AG08395 (cell line): ENCODE measurements at places on chromosomes 3 and 15.

DNA sequence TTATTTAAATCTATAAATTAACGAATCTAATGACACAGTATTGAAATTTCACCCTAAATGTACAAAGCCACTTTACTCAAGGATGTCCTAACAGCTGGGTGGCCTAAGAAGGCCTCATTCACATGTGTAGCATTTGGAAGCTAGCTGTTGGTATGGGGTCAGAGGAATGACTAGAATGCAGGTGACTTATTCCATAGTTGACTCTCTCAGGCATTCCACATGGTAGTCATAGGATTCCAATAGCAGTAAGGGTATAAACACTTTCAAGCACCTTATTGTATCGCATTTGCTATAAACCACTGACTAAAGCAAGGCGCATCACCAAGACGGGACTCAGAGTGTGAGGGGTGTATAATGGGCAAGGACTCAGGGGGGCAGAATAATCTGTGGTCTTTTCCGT is 294.8 kb upstream of the EPHA3 start:
- DNase-seq: no peak

GRCh38 chr3:88661433-88661824 is 446.0 kb upstream of the EPHA3 start:
- DNase-seq: no peak

- peak; percentile 29 for DNase-seq
Measured at GRCh38 chr15:31001702-31002101, 10.3 kb upstream of the MTMR10 start.

DNA sequence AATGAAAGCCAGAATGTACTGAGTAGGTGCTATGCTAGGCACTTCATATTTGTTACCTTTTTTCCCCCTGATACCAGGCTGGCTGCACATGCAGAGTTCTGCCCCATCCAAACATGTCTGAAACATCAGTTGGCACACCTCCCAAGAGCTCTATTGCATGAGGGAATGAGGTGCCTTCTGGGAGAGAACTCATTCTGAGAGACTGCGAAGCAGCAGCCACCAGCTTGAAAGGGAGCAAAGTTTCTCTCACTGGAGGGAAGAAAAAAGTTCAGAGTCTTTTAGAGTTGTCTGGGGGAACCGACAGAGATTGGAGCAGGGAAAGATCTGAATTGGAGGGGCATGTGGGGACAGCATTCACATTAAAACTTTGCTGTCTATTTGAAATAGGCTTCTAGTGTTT is 84.1 kb downstream of the AGBL1 start:
- peak; percentile 7 for DNase-seq

DNA sequence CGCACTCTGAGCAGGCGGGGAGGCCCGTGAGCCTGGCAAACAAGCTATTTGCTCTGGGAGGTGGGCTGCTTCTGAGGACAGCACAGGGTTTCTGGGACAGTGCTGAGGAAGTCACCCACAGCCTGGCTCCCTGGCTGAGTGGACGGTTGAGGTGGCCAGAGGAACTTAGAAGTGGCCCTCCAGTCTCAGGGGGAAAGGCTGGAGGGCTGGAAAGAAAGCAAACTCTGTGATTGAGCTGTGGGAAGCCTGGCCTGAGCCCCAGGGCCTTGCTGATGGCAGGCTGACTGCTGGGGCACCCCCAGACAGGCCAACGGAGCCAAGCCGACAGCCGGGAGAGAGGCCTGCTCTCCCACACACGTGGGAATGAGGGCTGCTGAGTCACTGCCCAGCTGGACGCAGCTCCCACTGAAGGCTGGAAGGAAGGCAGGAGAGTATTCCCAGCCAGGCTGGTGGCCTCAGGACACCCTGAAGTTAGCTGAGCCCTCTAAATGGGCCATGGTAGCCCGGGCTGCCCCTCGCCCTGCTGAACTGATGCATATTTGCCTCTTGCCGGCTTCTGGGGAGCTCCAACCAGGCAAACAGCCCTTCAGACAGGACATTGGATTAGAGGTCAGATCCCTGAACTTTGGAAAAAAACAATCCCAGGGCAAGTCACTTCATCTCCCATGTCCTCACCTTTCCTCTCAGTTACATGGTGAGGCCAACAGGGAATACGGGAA is 98.0 kb upstream of the TLE3 start:
- peak; percentile 96 for DNase-seq

DNA sequence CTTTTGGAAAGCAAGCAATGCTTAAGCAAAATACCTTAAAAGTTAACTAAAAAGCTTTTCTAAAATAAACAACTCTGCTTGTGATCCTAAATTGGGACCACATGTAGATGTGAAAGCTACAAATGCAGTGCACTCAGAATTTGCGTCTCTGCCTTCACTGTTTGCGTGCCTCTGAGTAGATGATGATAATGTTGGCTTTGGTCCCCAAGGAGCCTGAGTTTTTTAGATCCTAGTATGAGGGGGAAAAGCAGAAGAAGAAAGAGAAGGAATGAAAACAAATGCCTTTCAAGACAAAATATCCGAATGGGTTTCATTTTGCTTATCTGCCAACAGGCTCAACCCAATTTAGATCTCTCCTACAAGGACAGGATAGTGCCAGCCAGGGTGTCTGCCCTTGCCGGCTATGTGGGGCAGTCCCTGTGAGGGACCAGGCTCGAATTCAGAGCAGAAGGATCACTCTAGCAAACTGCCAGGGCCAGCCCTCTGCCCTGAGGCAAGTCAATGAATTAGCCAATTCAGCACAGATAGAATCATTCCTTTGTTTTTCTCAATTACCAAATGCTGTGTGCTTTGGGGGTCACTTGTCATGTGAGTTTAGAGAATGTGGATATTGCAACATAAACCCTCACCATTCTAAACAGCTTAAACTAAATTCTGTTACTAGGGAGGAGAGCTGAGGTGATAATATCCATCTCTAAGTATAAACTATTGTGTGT is 28.5 kb downstream of the SCG5 start:
- peak; percentile 74 for DNase-seq

DNA sequence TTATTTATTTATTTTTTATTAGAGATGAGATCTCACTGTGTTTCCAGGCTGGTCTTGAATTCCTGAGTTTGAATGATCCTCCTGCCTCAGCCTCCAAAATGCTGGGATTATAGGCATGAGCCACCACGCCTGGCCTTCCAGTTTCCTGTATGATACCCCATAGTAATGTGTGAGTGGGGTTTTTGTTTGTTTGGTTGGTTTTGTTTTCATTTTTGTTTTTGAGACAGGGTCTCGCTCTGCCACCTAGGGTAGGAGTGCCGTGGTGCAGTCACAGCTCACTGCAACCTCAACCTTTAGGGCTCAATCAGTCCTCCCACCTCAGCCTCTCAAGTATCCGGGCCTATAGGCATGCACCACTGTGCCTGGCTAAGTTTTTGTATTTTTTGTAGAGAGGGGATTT is 30.9 kb downstream of the GOLM2 start:
- DNase-seq: no peak

GRCh38 chr3:135075157-135075556 is 280.1 kb downstream of the EPHB1 start:
- DNase-seq: no peak

- peak; percentile 73 for DNase-seq
Measured at GRCh38 chr3:186540221-186540834, 3.9 kb downstream of the CRYGS start.

DNA sequence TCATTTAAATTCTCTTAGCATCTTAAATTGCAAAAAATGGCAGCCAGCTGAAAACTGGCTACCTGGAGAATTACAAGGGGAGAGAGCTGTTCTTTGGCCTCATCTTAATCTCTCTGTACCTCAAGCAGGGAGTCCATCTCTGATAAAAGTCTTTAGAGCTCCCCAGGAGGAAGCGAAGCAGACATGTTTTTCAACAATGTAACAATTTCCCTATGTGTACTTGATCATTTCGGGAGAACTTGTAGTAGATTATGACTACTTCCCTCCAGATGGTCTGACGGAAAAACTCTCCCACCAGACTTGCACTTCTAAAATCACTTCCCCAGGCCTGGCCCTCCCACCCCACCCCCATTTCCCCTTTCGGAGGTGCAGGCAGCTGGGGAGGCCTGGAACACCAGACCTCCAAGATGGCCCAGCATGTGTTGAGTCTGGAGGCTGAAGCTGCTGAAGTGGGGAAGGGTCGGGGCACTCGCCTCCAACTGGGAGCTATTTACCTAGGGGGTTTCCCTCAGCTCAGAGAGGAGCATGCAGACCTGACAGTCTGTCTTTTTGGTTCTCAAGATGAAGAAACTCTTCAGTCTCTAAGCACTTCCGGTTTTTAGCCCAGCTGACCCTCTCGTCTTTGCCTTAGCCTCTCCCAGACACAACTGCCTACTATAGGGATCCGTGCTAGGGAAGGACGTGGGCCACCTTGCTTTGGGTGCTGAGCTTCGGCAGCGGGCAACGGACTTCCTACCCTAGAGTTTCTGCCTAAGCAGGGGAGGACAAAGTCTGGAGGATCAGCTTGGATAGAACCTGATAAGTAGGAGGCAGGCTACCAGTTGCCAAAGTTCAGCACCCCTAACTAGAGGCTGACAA is 164.0 kb upstream of the TBL1XR1 start:
- DNase-seq: no peak

GRCh38 chr15:38540510-38540909 is 24.1 kb downstream of the RASGRP1 start:
- DNase-seq: peak; percentile 13

DNA sequence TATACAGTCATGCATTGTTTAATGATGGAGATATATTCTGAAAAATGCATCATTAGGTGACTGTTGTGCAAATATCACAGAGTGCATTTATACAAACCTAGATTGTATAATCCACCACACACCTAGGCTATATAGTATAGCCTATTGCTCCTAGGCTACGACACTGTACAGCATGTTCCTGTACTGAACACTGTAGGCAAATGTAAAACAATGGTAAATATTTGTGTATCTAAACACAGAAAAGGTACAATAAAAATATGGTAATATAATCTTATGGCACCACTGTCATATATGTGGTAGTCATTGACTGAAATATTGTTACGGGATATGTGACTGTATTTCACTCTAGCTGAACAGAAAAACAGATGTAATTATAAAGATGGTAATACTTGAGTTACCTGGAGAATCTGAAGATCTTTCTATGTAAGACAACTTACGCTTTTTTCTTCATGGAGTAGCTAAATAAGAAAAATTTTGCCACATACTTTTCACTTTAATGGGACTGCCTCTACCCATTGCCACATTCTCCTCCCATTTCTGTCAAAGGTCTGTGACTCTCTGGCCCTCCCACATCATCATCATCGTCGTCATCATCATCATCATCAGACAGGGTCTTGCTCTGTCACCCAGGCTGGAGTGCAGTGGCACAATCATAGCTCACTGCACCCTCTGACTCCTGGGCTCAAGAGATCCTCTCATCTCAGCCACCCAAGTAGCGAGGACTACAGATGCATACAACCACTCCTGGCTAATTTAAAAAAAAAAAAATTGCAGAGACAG is 7.2 kb downstream of the PCOLCE2 start:
- DNase-seq: no peak

- DNase-seq: peak; percentile 40
Measured at GRCh38 chr3:16906682-16907081, 21.9 kb downstream of the PLCL2 start.

GRCh38 chr3:101825904-101826445 is 23.3 kb upstream of the NFKBIZ start:
- peak; percentile 16 for DNase-seq

DNA sequence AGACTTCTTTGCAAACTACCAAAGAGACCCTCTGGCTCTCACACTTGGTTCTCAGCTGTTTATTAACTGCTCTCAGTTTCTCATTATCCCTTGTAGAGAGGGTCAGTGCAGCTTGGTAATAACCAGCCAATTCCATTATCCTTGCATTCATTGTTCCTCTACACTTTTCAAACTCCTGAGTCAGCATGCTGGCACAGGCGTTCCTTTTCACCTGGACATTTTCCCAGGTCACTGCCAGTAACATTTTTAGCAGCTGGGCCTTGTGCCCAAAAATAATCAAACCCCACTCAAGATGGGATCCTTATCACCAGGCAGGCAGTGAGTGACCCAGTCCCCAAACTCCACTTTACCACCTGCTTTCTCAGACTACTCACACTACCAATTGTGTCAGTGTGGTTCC is 4.8 kb upstream of the SUMF1 start:
- DNase-seq: no peak

DNA sequence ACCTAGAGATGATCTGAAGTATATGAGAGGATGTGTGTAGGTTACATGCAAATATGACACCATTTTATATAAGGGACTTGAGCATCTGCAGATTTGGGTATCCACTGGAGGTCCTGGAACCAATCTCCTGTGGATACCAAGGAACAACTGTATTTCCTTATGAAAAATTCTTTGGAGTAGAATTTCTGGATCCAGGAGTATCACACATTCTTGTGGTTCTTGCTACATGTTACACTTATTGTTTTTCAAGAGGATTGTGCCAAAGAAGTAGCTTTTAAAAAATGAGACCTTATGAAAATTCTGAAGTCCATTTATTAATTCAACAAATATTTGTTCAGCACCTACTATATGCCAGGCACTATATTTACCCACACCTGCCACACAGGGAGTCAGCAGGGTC is 15.7 kb upstream of the TBC1D23 start:
- DNase-seq: no peak

GRCh38 chr3:56209982-56210751 is 258.1 kb downstream of the ERC2 start:
- DNase-seq: no peak

- DNase-seq: no peak
Measured at GRCh38 chr3:111070772-111071256, 802 bp upstream of the NECTIN3 start.
